ENCODE measurements at places on chromosomes 3 and 15. TPM values are rescaled to one million over a fixed set of nuclear protein-coding genes. Genes with fewer than 3 reads are reported as not detected.

DNA sequence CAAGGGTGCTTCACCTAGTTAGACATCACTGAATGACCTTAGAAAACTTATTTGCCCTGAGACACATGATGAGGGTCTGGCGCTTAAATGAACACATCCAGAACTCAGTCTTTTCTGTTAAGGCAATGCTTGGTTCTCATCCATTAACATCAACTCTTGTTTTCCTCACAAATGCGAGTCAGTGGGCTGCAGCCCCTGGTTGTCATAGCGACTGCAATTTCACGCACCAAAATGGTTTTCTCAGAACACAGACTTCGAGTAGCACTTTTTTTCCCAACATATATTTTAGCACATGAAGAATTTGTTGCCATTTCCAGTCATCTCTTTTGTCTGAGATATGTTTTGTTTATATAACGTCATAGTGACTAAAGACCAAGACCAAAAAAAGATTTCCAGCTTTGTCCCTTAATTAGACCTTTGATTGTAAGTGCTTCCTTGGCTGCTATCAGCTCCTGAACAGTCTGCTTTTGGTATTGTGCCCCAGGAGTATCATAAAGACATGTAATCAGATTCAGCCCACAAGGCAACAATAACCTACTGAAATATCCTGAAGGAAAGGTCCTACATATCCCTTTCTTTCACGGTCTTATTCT is 68.5 kb downstream of the GPR176 start:
- DNase-seq, result no peak

GRCh38 chr3:174495928-174496327 is 363.2 kb upstream of the NAALADL2 start:
- no peak for DNase-seq

LTK gene
- 0.24 TPM for total RNA-seq

GRCh38 chr3:136465296-136465695 is 215.2 kb downstream of the PCCB start:
- no peak for DNase-seq

DNA sequence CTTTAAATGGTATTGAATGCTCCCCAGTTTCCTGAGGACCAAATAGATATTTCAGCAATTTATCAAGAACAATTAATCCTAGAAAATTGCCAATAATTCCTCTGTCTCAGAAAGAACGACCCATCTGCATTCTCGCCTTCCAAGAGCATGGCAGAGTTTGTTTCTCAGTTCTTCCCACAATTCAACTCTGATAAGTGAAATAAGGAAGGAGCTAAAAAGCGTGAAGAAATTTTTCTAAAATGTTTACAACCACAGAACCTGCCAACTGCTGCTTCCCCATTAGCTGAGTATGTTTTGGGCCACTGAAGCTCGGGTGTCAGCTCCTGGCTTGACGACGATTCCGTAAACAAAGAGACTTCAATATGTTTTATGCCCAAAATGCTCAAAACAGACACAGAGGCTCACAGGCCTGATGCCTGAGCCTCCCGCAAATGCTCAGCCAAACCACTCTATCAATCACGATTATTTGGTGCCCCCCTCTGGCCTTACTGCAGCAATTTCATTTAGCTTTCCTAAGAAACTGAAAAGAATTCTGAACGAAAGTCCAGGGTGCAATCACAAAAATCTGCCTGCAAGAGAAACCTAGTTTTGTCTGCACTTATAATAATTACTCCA is 259.2 kb upstream of the CCDC54 start:
- no peak for DNase-seq

Data from posterior vena cava (tissue), 2 donors.